PC-3 (cell line): ENCODE measurements at places on chromosomes 3 and 15. TPM values are rescaled to one million over a fixed set of nuclear protein-coding genes. Genes with fewer than 3 reads are reported as not detected.
A peak's percentile ranks its signal among the peaks of the same experiment; 100 is the strongest.

GRCh38 chr3:13201851-13202250, 128.6 kb upstream of the IQSEC1 start:
- no peaks in the 10 kb centered on the region for H3K36me3 ChIP-seq
- H3K27ac ChIP-seq, result no peak overlapping the region
- H3K4me3 ChIP-seq, result no peak overlapping the region
- DNase-seq, result no peak
- H3K4me1 ChIP-seq, result no peaks in the 10 kb centered on the region

- H3K27ac ChIP-seq, result no peak overlapping the region
- peak; percentile 23 for DNase-seq
- H3K36me3 ChIP-seq, result no peaks in the 10 kb centered on the region
- no peak overlapping the region for H3K4me3 ChIP-seq
- H3K27me3 ChIP-seq, result no peaks in the 10 kb centered on the region
- H3K4me1 ChIP-seq, result no peaks in the 10 kb centered on the region
Observed at GRCh38 chr15:25022233-25022632, 67.4 kb downstream of the SNRPN start.

GRCh38 chr15:80753161-80753560, 26.0 kb upstream of the CEMIP start:
- no peak for DNase-seq
- no peak overlapping the region for H3K27ac ChIP-seq
- H3K4me3 ChIP-seq, result no peak overlapping the region
- H3K4me1 ChIP-seq, result peaks cover 18% of the 10 kb centered on the region
- no peaks in the 10 kb centered on the region for H3K27me3 ChIP-seq

DNA sequence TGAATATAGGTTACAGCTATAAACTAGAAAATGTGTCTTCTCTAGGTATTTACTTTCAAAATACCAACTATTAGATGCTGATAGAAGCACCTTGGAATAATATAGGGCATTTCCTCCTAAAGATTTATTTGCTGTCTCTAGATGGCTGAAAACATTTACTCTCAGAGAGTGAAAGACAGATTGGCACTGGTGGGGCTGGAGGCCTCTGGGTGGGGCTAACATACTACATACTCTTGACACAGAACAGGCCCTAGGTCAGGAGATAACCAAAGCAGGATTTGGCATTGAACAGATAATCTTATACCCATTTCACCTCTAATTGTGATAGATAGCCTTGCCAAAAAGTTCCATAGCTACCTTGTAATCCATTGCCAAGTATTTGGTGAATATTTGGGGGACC, 253.3 kb upstream of the TBC1D5 start:
- H3K27me3 ChIP-seq, result no peaks in the 10 kb centered on the region
- H3K4me1 ChIP-seq, result no peaks in the 10 kb centered on the region
- no peak for DNase-seq
- no peaks in the 10 kb centered on the region for H3K36me3 ChIP-seq

DNA sequence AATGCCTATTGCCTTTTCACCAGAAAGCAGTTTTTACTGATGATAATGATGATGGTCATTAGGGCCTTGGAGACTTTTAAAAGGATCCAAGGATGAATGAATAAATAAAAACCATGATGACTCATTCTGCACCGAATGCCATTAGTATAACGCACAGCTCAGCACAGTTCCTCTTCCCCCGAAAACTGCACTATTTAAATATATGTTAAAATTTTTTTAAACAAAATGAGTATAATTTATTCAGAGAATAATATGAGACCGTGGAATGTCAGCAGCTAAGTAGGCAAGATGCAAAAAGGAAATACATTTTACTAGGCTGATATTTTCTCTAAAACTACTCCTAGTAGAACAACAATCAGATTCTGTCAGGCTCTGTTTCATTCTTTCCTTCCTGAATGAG, 83.4 kb upstream of the NANOGP8 start:
- H3K36me3 ChIP-seq, result no peaks in the 10 kb centered on the region
- H3K27me3 ChIP-seq, result no peaks in the 10 kb centered on the region
- peak overlapping the region; percentile 37; the same call in 1 of the 2 replicates for H3K4me3 ChIP-seq
- peaks cover 16% of the 10 kb centered on the region for H3K4me1 ChIP-seq
- H3K27ac ChIP-seq, result peak overlapping the region; percentile 49

DNA sequence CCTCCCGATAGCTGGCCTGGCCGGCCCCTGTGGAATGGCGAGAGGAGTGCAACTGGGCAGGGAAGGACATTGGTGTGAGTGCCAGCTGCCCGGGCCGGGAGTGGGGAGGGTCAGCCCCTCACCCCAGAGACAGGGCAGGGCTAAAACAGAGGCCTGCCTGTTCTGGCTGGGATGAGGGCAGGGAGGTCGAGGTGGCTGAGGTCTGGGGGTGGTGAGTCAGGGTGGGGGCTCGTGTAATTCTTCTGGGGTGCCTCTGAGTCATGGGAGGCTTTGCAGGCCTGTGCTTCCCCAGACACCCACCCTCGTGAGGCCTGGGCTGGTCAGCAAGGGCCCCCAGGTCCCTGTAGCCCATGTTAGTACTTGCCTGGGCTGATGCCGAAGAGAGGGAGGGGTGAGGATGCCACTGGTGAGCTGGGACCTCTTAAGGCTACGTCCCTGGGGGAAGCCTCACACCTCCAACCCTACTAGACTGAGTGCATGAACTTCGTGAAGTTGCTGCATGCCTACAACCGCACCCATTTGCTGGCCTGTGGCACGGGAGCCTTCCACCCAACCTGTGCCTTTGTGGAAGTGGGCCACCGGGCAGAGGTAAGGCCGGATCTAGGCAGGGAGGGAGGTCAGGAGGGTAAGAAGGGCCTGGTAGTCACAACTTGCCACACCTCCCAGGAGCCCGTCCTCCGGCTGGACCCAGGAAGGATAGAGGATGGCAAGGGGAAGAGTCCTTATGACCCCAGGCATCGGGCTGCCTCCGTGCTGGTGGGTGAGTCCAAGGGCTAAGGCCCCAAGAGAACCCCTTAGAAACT, 1.7 kb downstream of the SEMA3B start:
- peaks cover 47% of the 10 kb centered on the region for H3K4me1 ChIP-seq
- peak overlapping the region; percentile 75 for H3K27ac ChIP-seq
- no peaks in the 10 kb centered on the region for H3K27me3 ChIP-seq
- no peak for DNase-seq

CMC1 gene
- total RNA-seq, result 11.3 and 16.7 TPM in 2 replicates

DNA sequence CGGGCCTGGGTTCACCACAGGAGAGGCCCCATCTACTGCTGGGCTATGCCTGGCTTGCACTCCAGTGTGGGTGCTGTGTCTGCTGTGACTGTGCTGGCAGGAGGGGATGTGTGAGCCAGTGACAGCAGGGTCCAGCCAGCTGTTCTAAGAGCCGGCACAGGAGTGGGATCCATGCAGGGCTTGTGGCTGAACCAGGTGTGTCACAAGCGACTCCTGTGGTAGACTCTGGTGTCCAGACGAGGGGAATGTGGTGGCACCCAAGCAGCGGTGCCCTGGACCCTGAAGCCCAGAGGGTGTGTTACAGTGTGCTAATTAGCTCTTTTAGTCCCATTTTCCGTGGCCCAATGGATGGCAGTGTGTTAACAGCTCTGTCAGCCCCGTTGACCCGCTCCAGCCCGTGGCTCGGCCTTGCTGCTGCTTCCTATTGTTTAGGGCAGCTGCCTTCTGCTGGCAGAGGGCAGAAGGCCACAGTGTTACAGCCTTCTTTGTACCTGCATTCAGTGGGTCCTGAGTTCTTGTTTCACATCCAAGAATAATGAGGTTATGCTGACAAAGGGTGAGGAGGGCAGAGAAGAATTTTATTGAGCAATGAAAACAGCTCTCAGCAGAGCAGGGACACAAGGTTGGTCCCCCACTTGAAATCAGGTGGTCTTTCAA, 78.5 kb upstream of the RNU6-1 start:
- peaks cover 28% of the 10 kb centered on the region for H3K4me1 ChIP-seq
- no peak for DNase-seq
- H3K4me3 ChIP-seq, result no peak overlapping the region
- H3K36me3 ChIP-seq, result no peaks in the 10 kb centered on the region

SCAMP2 gene
- total RNA-seq, result 30.1 and 39.1 TPM in 2 replicates

DNA sequence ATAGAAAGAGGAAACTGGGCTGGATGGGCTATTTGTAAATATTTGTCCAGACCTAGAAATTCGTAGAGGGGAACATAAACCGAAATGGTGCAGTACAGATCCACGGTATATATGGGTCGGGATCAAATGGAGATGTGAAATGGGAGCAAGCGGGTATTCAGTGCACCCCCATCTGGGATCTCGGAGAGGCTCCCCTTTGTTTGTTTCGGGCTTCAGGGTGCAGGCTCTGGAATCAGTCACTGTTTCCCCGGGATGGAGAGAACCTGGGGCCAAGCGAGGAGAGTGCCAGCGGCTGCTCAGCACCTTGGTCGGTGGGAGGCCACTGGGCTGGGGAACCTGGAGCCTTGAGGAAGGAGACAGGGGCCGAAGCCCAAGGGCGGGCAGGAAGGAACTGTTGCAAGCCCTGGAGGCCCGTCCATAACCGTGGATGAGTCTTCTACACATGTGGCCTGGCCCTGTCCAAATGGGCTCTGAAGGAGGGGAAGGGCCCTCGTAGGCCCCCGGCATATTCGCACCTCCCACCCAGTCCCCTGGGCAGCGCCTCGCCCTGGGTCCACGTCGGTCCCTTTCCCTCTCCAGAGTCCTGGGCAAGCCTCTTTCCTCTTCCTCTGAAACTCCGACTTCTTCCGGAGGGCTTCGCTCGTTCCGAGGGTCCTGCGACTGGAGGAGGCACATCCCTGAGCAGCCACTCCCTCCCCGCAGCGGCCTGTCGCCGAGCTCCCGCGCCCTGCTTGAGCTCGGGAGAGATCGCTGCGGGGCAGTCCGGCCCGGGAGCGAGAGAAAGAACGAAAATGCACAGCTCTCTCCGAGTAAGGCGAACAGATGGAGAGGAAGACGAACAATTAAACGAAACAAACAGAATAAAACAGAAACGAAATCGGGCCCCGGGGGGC, 3.0 kb downstream of the ISL2 start:
- H3K36me3 ChIP-seq, result no peaks in the 10 kb centered on the region
- no peak for DNase-seq
- H3K27me3 ChIP-seq, result no peaks in the 10 kb centered on the region
- H3K4me3 ChIP-seq, result no peak overlapping the region
- no peak overlapping the region for H3K27ac ChIP-seq

DNA sequence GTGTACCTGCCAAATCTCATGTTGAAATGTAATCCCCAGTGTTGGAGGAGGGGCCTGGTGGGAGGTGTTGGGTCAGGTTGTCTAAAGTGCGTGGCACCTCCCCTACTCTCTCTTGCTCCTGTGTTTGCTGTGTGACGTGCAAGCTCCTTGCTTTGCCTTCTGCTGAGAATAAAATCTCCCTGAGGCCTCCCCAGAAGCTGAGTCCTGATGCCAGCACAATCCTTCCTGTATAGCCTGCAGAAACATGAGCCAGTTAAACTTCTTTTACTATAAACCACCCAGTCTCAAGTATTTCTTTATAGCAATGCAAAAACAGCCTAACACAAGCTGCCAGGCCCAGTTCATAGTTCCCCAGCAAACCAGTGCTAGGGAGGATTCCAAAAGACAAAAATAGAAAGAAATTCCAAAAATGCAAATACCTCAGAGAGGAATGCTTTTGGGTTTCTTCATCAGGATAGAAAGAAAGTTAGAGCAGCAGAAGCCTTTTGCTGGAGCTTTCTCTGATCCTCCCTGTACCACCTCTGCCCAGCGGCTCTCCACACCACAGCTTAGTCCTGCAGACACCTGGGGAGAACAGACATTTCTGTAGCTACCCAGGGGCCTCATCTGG, 25.9 kb upstream of the CDV3 start:
- H3K4me3 ChIP-seq, result no peak overlapping the region
- H3K27ac ChIP-seq, result no peak overlapping the region
- H3K4me1 ChIP-seq, result peaks cover 19% of the 10 kb centered on the region
- H3K36me3 ChIP-seq, result no peaks in the 10 kb centered on the region
- no peaks in the 10 kb centered on the region for H3K27me3 ChIP-seq

KIAA1143 gene
- 16.5 and 20.4 TPM in 2 replicates for total RNA-seq

DAZL gene
- total RNA-seq, result 0.04 TPM in 1 of 2 replicates, not detected in the other

DNA sequence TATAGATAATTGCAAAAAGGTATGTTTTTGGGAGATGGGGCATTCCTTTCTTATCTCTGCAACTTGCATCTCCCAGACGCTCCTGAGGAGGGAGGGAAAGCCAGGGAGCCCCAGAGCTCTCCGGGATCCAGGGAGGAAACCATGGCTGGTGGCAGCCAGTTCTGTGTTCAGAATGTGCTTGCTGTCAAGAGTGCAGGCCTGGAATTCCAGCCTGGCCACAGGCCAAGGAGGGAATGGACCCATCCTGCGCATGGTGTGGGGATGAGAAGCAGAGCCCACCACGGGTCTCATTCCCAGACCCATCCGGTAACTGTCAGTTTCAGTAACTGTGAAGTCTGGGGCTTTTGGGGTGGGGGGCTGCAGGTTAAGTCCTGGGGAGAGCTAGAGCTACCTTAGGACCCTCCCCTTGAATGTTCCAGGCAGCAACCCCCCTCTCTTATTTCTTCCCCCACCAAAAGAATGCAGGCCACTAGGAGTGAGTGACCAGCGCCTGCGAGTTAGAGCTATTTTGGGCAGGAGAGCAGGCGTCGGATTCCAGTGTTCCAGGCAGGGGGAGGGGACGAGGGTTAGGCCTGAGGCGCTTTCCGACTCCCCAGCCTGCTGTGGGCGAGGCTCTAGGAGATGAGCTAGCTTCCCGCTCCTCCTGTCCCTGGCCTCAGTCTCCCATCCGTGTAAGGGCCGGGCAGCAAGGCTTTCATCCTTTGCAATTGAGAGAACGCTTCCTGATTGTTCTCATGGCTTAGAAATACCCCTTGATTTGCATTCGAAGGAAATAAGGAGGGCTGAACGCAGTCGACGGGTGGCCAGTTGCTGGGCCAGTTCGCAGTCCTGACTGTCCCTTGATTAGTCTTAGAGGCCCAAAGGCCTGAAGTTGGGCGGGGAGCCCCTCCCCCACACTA, 781 bp upstream of the DAG1 start:
- H3K27me3 ChIP-seq, result no peaks in the 10 kb centered on the region
- H3K4me3 ChIP-seq, result peak overlapping the region; percentile 61
- peak; percentile 82 for DNase-seq
- H3K4me1 ChIP-seq, result peaks cover 20% of the 10 kb centered on the region

TRPM1 gene
- not detected in 2 replicates for total RNA-seq

- no peaks in the 10 kb centered on the region for H3K36me3 ChIP-seq
- H3K4me1 ChIP-seq, result peaks cover 25% of the 10 kb centered on the region; the same call in 1 of the 2 replicates
- no peak overlapping the region for H3K27ac ChIP-seq
Observed at GRCh38 chr15:63478243-63478642, 26.1 kb upstream of the USP3 start.

FGF12 gene
- total RNA-seq, result not detected in 2 replicates

EPB42 gene
- not detected in 2 replicates for total RNA-seq

GRCh38 chr3:109072194-109072593, 45.7 kb downstream of the MORC1 start:
- DNase-seq, result no peak
- no peak overlapping the region for H3K27ac ChIP-seq
- no peaks in the 10 kb centered on the region for H3K4me1 ChIP-seq
- no peak overlapping the region for H3K4me3 ChIP-seq
- H3K27me3 ChIP-seq, result peaks cover 48% of the 10 kb centered on the region

- H3K36me3 ChIP-seq, result no peaks in the 10 kb centered on the region
- H3K4me3 ChIP-seq, result no peak overlapping the region
- H3K4me1 ChIP-seq, result peaks cover 11% of the 10 kb centered on the region
- H3K27me3 ChIP-seq, result peaks cover 13% of the 10 kb centered on the region; the same call in 1 of the 2 replicates
- DNase-seq, result no peak
Observed at GRCh38 chr3:84961521-84962255, 2.9 kb downstream of the CADM2 start.

GRCh38 chr3:131484496-131485111, 18.2 kb downstream of the MRPL3 start:
- no peaks in the 10 kb centered on the region for H3K4me1 ChIP-seq
- H3K4me3 ChIP-seq, result no peak overlapping the region
- peaks cover 23% of the 10 kb centered on the region for H3K36me3 ChIP-seq
- no peak overlapping the region for H3K27ac ChIP-seq
- DNase-seq, result no peak
- H3K27me3 ChIP-seq, result no peaks in the 10 kb centered on the region

GRCh38 chr15:62684123-62684808, 358.3 kb upstream of the TPM1 start:
- no peaks in the 10 kb centered on the region for H3K4me1 ChIP-seq
- no peak for DNase-seq
- H3K36me3 ChIP-seq, result no peaks in the 10 kb centered on the region
- no peak overlapping the region for H3K4me3 ChIP-seq

CCR9 gene
- total RNA-seq, result not detected in 2 replicates
